ENCODE measurements at places on chromosomes 3 and 15.

DNA sequence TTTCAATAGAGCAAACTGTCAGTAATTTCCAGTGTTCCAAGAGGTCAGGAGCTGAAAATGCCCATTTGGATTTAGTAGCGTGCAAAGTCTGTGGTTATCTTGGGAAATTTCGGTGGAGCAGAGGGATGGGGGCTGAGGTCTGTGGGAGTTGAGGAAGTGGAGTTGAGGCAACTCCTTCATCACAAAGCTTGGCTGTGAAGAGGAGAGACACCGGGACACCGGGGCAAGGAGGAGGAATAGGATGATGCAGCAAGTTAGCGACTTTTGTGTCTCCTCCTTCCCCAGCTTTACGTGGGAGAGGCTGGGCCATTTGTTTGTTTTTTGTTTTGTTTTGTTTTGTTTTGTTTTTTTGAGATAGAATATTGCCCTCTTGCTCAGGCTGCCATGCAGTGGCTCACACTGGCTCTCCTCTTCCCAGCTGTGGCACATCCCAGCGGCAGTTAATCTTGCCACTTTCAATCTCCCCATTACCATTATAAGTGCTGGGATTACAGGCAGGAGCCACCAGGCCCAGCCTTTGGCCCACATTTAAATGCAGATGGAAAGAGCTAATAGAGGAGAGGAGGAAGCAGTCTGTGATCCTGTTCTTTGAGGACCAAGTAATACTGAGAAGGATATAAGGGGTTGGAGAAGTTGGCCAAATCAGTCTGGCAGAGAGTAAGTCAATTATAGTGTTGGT lies 47.1 kb downstream of the CRTC3 start:
- no peak for DNase-seq

DNA sequence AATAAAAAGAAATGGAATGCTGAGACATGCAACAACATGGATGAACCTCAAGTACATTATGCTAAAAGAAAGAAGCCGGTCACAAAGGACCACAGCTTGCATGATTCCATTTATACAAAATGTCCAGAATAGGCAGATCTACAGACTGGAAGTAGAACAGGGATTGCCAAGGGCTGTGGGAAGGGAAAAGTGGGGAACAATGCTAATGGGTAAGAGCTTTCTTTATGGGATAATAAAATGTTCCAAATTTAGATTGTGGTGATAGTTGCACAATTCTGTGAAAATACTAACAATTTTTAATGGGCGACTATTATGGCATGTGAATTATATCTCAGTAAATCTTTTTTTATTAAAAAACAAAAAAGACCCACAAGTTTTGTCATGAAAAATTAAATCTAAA lies 106.2 kb downstream of the TMCO5A start:
- DNase-seq = no peak

- DNase-seq = no peak
Measured at GRCh38 chr15:87144775-87145174, 1065.1 kb downstream of the AGBL1 start.

- no peak for DNase-seq
Measured at GRCh38 chr3:101229681-101230080, 90.7 kb downstream of the IMPG2 start.

GRCh38 chr15:43215961-43216360 lies 4.9 kb downstream of the EPB42 start:
- no peak for DNase-seq

DNA sequence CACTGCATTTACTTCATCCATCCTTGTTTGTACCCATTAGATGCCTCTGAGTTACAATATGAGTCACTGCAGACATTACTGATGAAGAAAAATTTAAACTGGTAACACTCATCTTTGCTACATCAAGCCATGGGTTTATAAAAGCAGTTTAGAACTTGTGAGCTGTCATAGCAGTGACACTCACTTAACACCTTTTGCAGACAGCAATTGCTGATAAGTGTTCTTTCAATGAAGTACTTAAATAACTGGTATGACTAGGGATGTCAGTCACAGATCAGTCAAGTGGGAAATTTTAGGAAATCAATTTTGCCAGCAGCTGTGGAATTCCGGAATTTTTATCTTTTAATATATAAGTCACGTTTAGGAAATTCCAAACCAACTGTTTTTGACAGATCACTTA lies 643.0 kb downstream of the TBL1XR1 start:
- DNase-seq = no peak

DNA sequence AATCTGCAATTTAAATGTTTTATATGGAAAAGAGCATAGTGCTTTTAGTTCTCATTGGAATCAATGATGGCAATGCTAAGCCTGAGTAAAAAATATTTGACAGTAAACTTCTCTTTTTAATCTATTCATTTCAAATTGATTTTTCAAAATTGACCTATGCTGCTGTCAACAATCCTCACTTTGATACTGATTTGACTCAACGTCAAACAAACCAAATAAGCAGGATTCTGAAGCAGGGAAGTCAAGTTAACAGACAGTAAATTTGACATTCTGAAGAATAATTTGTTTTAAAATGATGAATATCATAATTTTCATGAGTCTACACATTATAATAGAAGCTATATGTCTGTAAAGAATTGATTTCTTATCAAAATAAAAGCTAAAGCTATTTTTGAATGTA lies 1053.1 kb downstream of the DIPK2A start:
- DNase-seq = no peak

- DNase-seq = no peak
Measured at GRCh38 chr15:73233623-73234022, 135.1 kb downstream of the HCN4 start.

DNA sequence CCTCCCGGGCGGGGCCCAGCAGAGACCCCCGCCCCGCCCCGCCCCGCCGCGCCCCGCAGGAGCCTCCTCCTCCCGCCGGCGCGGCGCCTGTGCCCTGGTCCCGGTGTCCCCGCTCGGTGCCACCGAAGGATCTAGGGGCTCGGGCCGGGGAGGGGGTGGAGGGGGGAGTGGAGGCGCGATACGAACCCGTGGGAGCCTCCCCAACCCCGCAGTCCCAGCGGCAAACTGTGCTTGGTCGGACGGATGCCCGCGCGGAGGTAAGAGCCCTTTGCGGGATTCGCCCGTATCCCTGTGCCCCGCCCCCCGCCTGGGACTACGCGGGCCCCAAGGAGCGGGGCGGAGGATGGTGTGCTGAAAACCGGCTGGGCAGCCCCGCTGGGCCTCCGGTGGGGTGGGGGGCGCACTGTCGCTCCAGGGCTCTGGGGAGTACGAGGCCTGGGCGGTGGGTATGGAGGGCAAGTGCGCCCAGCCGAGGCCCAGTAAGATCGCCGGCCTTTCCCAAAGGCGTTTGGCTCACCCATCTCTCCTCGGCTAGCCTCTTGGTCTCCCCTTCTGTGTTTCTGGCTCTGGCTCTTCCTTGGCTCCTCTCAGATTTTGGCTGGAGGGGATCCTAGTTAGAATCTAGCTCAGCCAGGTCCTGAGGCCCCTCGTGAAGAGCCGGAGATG lies 65.6 kb upstream of the POLG start:
- no peak for DNase-seq

GRCh38 chr3:54262541-54262940 lies 140.2 kb downstream of the CACNA2D3 start:
- DNase-seq = no peak

All from NCI-H187 treated with DMSO at 0.1 percent for 48 hours (cell line).